ENCODE measurements at places on chromosomes 3 and 15.

DNA sequence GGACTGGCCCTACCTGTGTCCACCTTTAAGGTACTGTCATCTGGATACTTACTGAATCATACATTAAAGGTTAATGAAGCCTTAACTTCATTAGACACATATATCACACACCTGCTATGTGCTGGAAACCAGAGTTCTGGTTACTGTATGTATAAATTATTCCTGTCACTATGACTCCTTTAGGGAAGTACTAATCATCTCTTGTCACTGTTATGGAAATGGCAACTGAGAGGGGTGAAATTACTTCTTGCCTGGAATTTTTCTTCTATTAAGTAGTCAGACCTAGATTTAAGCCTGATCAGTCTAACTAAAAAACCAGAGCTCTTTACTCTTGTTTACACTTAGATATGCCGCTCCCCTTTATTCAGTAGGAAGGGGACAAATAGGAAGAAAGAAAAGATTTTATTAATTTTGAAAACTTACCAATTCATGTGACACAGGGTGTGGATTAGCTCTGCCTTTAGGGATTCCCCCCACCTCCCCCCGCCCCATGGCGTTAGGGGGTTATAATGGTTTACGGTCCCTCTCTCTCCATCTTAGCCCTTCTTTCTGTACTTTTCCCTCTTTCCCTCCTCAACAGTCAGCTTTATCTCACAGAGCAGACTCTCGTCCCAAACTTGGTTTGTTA is 152.5 kb downstream of the KLHL25 start:
- no peak for DNase-seq

- DNase-seq = no peak
Measured at GRCh38 chr15:72361176-72361575, 14.6 kb downstream of the HEXA start.

DNA sequence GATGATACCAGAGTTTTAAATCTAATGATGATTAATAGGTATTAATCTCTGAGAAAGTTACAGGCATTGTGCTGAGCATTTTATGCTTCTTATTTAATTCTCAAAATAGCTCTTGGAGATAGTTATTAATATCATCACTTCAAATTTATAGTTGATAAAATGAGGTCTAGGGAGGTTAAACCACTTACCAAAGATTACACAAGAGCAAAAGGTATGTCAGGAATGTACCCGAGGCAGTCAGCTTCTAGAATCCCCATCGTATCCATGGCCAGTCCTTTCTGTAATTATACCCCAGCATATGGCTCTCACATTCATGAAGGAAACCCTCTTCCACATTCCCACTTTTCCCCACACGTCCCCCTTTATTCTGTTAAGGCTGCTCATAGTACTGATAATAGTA is 421.3 kb downstream of the PYDC2 start:
- no peak for DNase-seq

GRCh38 chr3:196268284-196269163 is 19.0 kb downstream of the PCYT1A start:
- no peak for DNase-seq

DNA sequence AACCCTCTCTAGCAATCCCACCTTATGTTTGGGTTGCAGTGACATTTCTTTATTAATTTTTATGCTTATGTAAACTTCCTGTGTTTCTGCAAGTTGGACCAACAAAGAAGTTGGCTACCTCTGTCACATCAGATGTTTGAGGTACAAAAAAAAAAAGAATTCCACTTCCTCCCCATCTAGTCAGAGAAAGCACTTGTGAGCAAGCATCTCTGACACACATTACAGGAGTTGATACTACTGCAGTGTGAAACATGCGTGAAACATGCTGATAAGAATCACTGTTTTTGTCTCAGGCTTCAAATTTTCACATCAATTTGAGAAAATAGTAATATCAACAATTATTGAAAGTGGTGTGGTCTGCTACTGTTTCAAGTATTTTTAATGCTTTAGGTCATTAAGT is 1.3 kb downstream of the SCAANT1 start:
- no peak for DNase-seq

GRCh38 chr3:159733194-159733860 is 255.3 kb upstream of the IL12A start:
- no peak for DNase-seq

DNA sequence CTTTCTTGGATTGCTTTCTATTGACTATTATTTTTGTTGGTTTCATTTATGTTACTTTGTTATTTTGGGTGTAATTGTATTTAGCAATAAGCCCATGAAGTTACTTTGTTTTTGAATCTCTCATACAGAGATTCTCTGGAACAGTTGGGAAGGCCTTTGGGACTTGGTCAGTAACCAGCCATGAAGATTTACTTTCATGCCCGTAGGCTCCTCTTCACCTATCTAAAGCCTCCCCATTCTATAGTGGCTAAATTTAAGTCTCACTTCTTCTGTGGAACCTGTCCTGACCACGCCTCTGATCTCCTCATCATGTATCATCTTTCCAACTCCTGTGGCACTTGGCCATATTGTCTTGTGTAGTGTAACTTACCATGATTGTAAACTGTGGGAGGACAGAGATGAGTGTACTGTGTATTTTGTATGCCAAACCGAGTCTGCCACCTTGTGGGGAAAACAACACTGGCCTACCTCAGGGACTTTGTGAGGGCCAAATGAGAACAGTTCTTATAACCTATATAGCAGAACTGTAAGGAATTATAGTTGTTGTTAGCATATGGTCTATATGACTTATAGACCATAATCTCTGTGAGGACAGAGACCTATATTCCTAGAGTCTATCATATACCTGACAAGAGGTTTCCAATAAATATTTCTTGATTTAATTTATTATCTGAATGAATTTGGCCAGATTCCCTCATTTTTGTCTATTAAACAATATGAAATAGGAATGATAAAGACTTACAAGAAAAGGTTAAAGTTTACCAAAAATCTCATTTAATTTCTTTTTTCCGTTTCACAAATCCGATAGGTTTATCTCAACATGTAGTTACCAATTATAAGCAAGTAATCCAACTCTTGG is 75.0 kb downstream of the STARD9 start:
- no peak for DNase-seq

DNA sequence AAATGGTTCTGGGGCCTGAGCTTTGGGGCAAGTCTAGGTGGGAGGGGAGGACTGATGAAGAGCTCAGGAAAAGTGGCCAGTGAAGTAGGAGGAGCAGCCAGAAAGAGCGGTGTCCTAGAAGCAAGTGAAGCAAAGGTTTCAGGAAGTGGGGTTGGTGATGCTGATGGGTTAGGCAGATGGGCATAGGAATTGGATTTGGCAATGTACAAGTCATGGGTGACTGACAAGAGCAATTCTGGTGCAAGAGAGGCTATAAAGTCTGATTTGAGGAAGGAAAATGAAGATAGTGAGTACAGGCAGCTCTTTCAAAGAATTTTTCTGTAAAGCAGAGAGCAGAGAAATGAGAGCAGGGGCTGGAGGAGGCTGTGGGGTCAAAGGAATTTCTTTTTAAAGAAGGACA is 19.7 kb downstream of the ALPK3 start:
- DNase-seq = no peak

DNA sequence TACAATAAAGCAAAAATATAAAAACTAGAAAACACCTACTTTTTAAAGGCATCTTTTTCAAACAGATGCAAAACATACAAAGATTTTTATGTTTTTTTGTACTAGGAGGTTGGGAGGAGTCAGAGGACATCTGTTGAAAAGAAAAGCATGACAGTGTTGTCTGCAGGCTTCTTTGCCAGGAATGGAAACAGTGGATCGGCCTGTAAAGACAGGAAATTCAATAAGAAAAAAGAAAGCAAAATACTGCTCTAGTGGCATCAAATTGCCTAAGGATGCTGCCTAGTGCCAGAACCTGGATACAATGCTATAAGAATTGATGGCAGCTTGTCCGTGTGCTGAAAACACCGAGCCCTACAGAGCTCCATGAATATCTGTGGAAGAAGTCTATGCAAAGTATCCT is 69.9 kb downstream of the TBC1D5 start:
- DNase-seq = no peak

Data from esophagus muscularis mucosa (tissue), 4 donors.